ENCODE measurements at places on chromosomes 12 and 14.

GRCh38 chr12:10171973-10172728 is at the start of gene OLR1:
Gene OLR1, minus strand, starts transcription at chr12:10172132. Its CDS starts 55 bp downstream, at chr12:10172077.
- no peak for DNase-seq

- DNase-seq: no peak
These were observed 44.2 kb downstream of the ARID2 start for GRCh38 chr12:45773747-45774146.

DNA sequence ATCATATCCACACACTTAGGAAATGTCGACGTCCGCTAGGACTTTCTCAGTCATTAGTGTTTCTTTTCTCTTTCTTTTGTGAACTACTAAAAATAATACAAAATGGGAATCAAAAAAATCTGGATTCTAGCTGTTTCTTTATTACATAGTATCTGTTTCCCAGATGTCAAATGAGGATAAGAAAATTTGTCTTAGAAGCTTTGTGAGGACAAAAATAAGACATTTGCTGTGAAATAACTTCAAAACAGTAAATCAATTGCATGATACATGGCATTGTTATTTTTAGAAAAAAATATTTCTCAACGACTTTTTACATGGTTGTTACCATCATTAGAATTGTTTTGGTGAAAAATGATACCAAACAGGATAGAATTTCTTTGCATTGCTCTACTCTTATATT is 71.4 kb upstream of the IFNG-AS1 start:
- DNase-seq: no peak

DNA sequence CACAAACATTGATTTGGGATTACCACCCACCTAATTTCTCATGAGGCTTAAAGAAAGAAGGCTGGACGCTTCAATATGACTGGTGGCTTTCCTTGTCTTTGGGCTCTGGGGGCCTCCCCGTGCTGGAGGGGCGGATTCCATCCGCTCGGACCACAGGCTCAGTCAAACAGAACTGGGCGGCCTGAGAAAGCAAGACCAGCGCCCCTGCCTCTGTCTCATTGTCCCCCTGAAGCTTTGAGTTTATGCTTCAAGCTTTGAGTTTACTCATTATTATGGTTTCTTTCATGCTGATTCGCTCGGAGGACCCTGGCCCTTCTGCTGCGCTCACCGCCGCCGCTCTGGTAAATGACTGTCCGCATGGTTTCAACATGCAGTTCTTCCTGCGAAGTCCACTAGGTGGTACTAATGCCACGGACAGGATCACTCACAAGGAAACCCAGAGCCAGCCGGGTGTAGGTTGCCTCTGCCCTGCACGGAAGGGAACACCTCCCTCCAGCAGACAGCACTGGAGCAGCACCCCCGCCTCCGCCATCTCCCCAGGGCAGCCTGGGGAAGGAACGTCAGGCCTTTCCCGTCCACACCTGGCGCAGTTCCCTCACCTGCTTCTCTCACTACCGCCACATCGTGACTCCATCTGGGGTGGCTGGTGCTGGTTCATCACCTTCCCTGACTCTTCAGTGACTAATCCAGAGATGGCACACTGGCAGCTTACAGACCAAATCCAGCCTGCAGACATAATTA is 13.2 kb upstream of the TIGAR start:
- peak; percentile 30 for DNase-seq

GRCh38 chr12:53973236-53974042 is 513 bp downstream of the HOXC11 start:
- DNase-seq: no peak

- DNase-seq: no peak
These were observed 6.9 kb downstream of the ZBTB39 start for GRCh38 chr12:56999456-56999855.

GRCh38 chr12:132121283-132121682 is 22.8 kb downstream of the DDX51 start:
- no peak for DNase-seq

DNA sequence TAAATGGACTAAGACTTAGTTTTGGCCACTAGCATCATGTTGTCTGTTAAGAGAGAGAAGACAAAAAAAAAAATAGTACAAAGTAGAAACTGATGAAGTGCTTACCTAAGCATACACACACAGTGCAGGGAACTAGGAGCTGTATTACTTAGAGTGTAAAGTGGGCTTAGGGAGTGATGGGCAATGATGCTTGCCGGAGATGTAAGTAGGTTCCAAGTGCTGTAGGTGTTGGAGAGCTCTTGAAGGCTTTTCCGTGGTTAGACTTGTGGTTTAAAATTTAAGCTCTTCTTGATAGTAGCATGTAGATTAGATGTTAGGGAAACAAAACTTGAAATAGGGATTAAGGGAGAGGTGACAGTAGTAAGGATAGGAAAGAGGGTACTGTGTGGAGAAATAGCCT is 34.7 kb downstream of the MIA2 start:
- DNase-seq: no peak

- no peak for DNase-seq
These were observed 620 bp downstream of the TMTC1 start for GRCh38 chr12:29782871-29783772.

GRCh38 chr14:44912041-44912869 is 49.5 kb downstream of the KLHL28 start:
- no peak for DNase-seq

GRCh38 chr14:101029668-101030290 is 126.3 kb upstream of the RTL1 start:
- DNase-seq: no peak

DNA sequence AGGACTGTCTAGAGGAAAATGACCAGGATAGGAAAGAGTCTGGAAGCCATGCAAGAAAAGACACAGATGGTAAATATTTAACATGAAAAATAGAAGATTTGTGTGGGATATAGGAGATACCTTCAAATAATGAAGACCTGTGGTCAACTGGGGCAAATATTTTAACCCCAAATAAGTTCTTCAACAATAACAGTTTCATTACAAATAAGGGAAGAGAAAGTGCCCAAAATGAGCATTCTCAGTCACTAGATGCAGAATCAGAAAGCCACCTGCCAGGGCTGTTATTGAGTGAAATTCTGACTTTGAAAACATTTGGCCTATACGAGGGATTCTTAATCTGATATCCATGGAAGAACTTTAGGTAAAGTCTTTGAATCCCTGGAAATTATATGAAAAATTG is 231.2 kb upstream of the PLEKHG7 start:
- DNase-seq: no peak

DNA sequence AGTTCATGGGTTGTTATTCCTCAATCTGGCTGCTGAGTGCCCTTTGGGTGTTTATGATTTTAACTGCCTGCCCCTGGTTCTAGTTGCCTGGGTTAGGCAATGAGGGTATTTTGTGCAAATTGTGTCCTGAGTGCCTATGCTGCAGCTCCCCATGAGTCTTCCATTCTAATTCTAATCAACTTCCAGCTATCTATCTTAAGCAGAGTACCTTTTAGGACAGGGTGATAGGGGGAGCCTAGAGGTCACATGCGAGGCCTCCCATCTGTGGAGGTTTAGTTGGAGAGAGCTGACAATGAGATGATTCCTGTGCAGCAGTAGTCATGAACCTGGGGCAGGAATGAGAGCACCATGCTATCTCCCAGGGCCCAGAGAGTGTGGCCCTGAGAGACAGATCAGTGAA is 225.9 kb upstream of the PLEKHG7 start:
- no peak for DNase-seq

- no peak for DNase-seq
These were observed 67.8 kb upstream of the PYGL start for GRCh38 chr14:51012055-51012454.

DNA sequence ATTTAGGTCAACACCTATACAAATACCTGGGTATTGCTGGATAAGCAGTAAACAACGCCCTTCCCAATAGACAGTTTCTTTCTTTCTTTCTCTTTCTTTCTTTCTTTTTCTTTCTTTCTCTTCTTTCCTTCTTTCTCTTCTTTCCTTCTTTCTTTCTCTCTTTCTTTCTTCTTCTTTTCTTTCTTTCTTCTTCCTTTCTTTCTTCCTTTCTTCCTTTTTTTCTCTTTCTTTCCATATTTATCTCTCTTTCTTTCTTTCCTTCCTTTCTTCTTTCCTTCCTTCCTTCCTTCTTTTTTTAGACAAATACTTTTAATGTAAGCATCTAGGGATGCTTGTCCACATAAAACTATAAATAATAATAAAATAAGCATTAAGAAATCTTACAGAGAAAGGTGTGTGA is 123.2 kb downstream of the KCNK10 start:
- no peak for DNase-seq

GRCh38 chr14:74179856-74180255 is 59.4 kb upstream of the VSX2 start:
- DNase-seq: no peak

- no peak for DNase-seq
These were observed 4.5 kb downstream of the TBX3 start for GRCh38 chr12:114679452-114679875.

Data from CD4-positive, alpha-beta T cell treated with Interferon gamma for 1 hour (primary cell).